ENCODE measurements at places on chromosomes 12 and 14.

GRCh38 chr14:68042586-68043210 is 223.1 kb downstream of the RAD51B start:
- DNase-seq, result no peak
- no peak overlapping the region for H3K4me3 ChIP-seq
- H3K4me1 ChIP-seq, result peaks cover 2% of the 10 kb centered on the region
- H3K36me3 ChIP-seq, result no peaks in the 10 kb centered on the region

DNA sequence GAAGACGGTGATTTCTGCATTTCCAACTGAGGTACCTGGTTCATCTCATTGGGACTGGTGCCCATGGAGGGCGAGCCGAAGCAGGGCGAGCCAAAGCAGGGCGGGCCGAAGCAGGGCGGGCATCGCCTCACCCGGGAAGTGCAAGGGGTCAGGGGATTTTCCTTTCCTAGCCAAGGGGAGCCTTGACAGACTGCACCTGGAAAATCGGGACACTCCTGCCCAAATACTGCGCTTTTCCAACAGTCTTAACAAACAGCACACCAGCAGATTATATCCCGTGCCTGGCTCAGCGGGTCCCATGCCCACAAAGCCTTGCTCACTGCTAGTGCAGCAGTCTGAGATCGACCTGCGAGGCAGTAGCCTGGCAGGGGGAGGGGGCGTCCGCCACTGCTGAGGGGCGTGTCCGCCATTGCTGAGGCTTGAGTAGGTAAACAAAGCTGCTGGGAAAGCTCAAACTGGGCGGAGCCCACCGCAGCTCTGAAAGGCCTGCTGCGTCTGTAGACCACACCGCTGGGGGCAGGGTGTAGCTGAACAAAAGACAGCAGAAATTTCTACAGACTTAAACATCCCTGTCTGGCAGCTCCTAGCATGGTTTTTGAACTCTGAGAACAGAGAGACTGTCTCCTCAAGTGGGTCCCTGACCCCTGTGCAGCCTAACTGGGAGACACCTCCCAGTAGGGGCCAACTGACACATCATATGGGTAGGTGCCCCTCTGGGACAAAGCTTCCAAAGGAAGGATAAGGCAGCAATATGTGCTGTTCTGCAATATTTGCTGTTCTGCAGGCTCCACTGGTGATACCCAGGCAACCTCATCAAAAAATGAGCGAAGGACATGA is 77.2 kb downstream of the BAZ1A start:
- H3K27ac ChIP-seq, result no peak overlapping the region
- H3K4me3 ChIP-seq, result no peak overlapping the region
- DNase-seq, result no peak
- no peaks in the 10 kb centered on the region for H3K4me1 ChIP-seq
- H3K36me3 ChIP-seq, result peaks cover 46% of the 10 kb centered on the region

GRCh38 chr14:37480446-37481290 is 114.4 kb downstream of the FOXA1 start:
- no peak overlapping the region for H3K4me3 ChIP-seq
- H3K27ac ChIP-seq, result no peak overlapping the region
- DNase-seq, result no peak
- no peaks in the 10 kb centered on the region for H3K4me1 ChIP-seq
- H3K36me3 ChIP-seq, result no peaks in the 10 kb centered on the region

- peaks cover 9% of the 10 kb centered on the region for H3K27me3 ChIP-seq
- no peaks in the 10 kb centered on the region for H3K36me3 ChIP-seq
- no peaks in the 10 kb centered on the region for H3K4me1 ChIP-seq
- H3K4me3 ChIP-seq, result no peak overlapping the region
Measured at GRCh38 chr12:64912516-64913255, 88.2 kb downstream of the TBC1D30 start.
